ENCODE measurements at places on chromosomes 6 and 20. TPM values are rescaled to one million over a fixed set of nuclear protein-coding genes. Genes with fewer than 3 reads are reported as not detected.

The CRIP3 gene
- total RNA-seq = not detected

The BTN1A1 gene
- total RNA-seq = not detected

The HLA-DQB1 gene
- total RNA-seq = not detected

The LPIN3 gene
- total RNA-seq = 2.1 TPM

The SYCP2 gene
- total RNA-seq = 0.28 TPM

The IMPG1 gene
- not detected for total RNA-seq

DNA sequence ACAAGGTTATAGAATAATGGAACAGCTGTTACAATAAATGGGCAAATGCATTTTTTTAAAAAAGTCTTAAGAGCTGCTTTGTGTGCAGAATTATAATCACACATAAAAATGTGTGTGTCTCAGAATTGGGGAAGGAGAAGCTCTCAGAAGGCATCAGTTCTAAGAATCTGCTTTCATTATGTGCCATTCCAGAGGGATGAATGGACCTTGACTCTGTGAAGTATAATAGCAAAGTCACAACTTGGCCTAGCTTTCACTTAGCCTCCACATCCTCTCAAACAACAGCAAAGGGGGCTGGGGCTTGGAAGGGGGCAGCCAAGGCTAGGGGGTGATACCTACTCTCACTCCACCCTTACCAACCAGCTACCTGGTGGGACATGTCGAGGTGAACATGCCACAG lies 265.0 kb downstream of the CDC5L start:
- no peak for DNase-seq

DNA sequence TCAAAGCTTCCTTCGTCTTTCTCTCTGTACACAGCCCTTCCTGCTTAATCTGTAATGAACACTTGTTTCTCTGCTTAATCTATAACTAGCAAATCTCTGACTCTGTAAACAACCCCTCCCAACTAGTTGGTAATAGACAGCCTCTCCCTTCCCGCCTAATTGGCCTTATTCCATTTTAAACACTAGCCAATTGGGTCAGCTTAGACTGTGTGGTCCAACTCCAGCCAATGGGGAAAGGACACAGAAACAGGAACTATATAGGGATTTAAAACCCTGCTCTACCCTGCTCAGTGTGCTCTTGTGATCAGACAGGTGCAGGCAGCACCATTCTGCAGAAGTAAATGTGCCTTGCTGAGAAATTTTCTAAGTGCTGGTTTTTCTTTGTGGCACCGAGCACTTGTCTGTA lies 18.5 kb downstream of the CHD6 start:
- no peak for DNase-seq

DNA sequence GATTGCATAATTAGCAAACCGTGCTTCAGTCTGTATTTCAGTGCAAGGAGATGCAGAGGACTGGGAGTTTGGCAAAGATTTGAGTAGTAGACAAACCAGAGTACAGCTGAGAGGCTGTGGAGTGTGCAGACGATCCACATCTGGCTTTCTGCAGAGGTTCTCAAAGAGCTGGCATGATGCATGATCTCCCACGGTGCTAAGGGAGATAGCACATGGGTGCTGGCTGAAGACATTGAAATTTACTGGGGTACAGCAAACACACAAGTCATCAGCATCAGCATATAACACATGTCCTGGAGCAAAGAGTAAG lies 79.0 kb upstream of the FAM184A start:
- DNase-seq = no peak

GRCh38 chr20:41654292-41654691 lies 36.1 kb upstream of the CHD6 start:
- no peak for DNase-seq

DNA sequence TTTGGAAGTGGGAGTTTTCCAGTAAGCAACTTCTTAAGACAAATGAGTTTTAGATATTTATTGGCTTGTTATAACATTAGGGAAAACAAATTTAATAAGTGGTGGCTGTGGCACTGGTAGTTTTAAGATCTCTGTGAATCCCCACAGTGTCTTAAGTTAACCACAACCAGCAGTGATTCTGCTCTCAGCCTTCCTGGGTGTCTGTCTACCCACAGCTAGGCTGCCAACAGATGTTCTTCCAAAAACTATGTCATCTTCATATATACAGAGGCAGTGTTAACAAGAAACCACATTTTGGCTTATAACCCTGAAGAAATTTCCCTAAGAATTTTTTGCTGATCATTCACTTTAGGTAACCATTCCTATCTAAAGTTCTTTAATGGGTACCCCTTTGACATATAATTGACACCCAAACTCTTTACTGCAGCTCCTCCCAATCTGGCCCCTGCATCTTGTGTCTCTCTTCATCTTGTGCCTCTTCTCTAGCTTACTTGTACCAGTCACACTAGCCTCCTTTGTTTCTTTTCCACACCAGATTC lies 52.7 kb downstream of the TOP1 start:
- DNase-seq = no peak

GRCh38 chr6:127737009-127737486 lies 160.1 kb downstream of the C6orf58 start:
- peak; percentile 39 for DNase-seq

GRCh38 chr6:122649701-122650100 lies 39.5 kb downstream of the PKIB start:
- DNase-seq = no peak

DNA sequence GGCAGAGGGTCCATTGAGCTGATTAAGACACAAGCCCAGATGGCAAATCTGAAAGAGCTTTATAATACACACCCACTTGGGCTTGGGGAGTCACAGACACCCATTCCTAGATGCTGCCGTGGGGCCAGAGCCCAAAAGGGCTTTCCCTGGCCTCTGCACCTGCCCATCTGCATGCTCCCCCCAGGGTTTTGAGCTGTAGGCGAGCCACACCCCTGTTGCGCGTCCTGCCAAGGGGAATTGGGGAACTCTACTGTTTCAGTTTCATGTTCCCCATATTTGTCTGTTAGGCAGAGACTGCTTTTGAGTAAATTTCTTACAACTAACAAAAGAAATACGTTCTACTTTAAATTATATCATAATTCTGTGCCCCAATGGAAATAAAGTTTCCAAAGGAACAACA lies 52.9 kb upstream of the FNDC1 start:
- DNase-seq = no peak

Data from pulmonary artery endothelial cell (primary cell).